ENCODE measurements at places on chromosomes 3 and 15.
A peak's percentile ranks its signal among the peaks of the same experiment; 100 is the strongest.

DNA sequence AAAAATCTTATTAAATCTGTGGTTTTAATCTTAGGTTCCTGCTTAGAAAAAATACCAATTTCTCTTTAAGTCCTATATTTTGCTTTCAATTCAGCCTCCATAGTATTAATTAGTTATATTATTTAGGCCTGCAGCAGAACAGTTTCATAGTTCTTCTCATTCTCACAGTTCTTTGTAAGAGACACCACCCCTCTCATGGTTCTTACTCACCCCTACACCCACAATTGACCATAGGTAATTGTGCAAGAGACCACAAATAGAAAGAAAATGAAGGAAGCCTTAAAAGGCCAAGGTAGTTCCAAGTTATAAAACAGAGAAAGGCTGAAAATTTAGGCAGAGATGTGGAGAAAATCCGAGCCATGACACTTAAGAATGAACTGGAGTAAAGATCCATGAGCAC is 415.3 kb downstream of the TIGIT start:
- DNase-seq = no peak

DNA sequence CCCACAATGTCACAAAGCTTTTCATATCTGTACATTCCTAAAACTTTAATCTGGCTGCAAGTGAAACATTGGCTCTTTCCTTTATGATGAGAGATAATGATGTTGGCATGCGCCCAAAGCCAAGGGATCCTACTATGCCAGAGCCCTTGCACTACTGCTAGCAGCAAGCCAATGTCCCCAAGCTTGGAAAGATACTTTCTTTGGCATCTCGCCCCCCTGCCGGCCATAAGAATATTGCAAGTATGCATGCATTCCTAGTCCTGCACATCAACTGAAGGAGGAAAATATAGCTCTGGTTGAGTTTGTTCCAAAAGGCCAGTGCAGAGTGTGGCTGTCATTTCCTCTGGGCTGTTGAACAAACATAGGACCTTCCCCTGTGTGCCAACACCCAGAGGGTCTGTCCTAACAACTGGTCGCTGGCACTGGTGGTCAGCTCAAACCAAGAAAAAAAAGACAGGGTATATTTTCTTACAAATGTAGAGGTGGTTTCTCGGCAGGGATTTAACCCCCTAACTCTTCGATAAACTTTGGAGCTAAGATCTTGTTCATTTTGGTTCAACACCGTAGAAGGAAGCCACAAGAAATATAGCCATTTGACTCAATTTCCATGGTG is 120.9 kb upstream of the ZBED2 start:
- DNase-seq = peak; percentile 54

- DNase-seq = no peak
Measured at GRCh38 chr3:133138017-133138416, 99.8 kb downstream of the TMEM108 start.

DNA sequence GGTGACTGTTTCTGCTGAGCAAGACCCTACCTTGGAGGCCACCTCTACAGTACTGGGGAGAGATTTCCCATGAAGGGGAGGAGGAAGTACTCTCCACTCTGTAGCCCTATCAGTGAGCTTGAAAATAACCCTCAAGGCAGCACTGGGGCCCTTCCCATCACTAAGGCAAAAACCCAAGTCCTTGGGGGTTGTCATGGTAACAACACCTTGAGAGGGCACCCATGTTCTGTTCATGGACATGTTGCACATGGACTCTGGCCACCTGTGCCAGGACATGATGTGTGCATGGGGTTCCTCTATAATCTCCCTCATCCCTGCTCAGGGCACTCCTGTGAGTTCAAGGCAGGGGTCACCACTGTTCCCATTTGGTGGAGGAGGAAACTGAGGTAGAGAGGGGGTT is 10.9 kb upstream of the CDC25A start:
- no peak for DNase-seq

DNA sequence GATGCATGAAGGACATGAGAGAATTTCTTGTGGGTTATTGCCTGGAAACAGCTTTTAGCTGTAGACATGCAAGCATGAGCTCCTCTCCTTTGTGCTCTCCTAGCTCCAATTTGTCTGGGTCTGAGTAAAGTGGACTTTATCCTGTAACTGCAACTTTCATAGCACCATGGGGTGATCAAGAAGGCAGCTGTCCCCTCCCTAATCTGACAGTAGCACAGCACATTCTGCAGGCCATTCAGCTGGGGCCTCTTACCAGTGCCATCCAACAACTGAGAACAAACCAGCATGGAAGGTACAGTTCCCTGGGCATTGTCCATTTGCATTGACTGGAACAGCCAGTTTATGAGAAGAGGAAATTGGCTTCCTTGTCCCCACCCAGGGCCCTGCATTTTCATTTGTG is 7.7 kb upstream of the RAB27A start:
- DNase-seq = no peak
